ENCODE measurements at places on chromosomes 3 and 15.

DNA sequence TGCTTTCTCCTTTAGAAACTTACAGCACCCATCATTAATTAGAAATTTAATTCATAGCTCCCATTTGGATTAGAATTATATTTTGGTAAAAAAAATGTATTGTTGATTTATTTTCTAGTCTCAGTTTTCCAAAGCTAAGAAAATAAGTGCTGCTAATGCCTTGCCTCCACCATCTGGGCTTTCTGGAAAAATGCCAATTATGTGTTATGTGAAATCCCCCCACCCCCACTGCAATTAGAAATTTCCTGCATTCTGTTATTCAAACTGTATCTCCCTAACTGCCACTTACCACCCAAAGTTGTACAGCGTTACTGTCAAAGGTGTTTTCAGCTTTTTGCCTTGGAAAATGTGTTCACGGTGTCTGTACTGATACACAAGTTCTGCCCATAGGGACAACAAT is 617.2 kb upstream of the UBE2E2 start:
- peak; percentile 64 for DNase-seq

DNA sequence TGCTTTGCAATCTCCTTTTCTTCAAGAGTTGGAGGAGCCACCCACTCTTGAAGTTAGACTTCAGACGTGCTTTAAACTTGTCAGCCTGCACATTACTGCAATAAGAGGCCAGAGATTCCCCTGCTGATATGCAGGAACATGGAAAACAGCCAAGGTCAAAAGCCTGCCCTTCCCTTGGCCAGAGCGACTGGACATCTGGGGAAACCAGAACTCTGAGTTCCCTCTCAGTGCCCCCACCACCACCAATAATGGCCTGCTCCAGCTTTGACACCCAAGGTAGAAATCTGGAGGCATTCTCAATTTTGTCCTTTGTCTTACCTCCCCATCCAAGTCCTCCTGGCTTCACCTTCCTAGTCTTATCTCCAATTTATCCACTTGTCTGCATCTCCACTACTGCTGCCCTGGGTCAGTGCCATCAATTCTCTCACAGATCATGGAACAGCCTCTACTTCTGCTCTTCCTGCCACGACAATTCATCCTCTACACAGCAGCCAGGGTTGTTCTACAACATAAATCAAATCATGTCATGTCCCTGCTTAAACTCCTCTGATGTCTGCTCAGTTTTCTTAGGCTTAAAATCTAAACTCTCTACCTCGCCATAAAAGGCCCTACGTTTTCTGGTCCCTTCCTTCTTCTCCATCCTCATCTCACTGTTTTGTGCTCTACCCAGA is 191.6 kb upstream of the WNT5A start:
- no peak for DNase-seq

DNA sequence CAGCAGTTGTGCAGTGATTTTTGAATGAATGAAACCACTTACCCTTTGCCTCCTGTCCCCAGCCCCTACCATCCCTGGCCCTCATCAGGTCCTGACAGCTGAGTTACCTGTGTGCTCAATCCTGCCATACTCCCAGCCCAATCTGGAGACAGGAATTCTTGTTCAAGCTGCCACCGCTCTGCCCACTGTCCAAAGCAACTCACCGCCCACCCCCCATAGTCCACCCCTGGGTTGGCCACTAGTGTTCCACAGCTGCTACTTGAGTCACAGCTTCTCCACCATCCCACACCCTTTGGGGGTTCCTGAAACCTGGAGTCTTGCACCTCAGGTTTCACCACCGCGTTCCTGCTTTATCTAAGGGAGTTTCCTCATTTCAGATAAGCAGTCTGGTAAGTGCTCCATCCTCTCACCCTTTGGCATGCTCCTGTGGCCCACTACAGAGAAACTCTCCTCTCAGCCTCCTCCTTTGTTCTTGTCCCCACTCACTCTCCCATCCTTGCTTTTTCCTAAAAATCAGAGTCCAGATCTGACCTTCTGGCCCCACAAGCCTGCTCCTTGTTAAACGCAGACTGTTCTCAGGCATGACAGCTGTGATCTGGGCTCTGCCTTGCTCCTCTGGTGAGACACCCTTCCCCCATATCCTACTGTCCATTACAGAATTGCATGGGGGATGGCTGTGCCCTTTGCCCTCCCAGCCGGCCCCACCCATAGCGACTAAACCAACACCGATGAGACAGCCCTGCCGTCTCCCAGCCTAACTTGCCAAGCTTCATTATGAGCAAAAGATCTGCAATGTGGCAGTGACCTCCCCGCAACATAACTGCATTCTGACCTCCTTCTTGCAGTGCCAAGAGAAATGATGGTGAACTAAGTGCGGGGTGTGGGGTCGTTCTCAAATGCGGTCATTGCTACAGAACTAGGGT is 50.0 kb downstream of the CYP19A1 start:
- no peak for DNase-seq

GRCh38 chr3:108475220-108475782 is 35.1 kb downstream of the MYH15 start:
- no peak for DNase-seq

GRCh38 chr3:72278349-72279067 is 493.6 kb upstream of the PROK2 start:
- DNase-seq, result no peak

Measured in NCI-H2171 (cell line).